Bone marrow (tissue), 2 donors: ENCODE measurements at places on chromosomes 4 and X.
A peak's percentile ranks its signal among the peaks of the same experiment; 100 is the strongest.

- DNase-seq, result no peak
Measured at GRCh38 chrX:9465380-9466123, 694 bp downstream of the TBL1X start.

DNA sequence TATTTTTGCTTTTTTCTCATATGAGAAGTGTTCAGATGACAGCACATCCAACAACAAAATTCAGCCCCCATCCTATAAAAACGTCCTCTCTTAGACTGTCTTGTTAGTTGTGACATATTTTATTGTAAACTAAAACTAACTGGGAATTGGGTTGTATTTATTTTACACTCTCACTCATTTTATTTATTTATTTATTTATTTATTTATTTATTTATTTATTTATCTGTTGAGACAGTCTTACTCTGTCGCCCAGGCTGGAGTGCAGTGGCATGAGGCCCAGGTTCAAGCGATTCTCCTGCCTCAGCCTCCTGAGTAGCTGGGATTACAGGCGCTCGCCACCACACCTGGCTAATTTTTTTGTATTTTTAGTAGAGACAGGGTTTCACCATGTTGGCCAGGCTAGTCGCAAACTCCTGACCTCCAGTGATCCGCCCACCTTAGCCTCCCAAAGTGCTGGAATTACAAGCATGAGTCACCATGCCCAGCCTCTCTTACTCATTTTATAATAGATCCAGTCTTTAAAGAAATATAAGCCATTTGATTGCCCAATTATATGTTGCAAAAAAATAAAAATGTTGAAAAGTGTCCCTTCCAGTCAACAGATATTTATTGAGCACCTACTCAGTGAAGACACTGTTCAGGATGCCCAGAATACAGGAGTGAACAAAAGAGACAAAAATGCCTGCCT lies 44.6 kb downstream of the PALLD start:
- no peak for DNase-seq

DNA sequence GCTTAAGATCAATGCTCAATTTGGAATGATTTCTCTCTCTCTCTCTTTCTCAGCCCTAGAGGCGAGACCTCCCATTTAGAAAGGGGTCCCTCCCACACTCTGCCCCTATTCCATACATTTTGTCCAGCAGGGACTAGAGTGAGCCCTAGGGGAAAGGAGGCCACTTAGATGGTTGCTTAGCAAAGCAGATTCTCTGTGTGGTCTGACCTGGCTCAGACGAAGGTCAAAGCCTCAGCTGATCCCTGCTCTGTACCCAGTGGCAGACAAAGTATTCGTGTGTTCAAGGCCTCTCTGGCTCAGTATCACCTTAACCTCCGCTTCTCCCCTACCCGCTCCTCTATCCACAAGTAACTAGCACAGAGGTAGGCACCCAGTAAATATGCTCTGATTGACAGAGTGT lies 78.4 kb downstream of the HPRT1 start:
- no peak for DNase-seq

GRCh38 chrX:106220177-106220576 lies 52.1 kb downstream of the PWWP3B start:
- no peak for DNase-seq

- DNase-seq, result no peak
Measured at GRCh38 chr4:39304651-39305050, 61.5 kb downstream of the RFC1 start.

DNA sequence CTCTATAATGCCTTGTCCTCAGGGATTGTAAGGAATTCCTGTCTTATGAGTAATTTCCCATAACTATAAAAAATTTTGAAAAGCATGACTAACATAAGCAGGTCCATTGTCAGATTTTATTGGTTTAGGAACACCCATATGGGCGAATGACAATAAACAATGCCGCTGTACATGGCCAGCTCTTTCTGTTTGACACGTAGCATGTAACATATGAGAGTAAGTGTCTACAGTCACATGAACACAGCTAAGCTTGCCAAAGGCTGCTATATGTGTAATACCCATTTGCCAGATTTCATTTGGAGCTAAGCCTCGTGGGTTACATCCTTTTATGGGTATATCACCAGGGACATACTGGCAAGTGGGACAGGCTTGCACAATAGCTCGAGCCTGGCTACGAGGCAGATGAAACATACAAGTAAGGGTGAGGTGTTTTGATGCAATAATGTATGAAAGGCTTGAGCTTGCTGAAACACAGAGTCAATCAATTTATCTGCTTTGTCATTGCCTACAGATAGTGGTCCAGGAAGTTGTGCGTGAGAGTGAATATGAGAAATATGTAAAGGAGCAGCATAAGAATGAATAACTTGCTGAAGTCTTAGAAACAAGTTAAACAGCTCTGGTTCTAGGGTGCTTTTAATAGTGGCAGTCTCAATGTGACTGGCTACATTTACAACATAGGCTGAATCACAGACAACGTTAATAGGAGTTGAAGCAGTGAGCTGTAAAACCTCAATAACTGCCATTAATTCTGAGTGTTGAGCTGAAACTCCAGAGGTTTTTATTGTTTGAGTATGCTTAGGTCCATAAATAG lies 67.4 kb upstream of the UGT2B10 start:
- DNase-seq, result no peak

GRCh38 chrX:44568196-44568595 lies 25.5 kb upstream of the FUNDC1 start:
- DNase-seq, result no peak

DNA sequence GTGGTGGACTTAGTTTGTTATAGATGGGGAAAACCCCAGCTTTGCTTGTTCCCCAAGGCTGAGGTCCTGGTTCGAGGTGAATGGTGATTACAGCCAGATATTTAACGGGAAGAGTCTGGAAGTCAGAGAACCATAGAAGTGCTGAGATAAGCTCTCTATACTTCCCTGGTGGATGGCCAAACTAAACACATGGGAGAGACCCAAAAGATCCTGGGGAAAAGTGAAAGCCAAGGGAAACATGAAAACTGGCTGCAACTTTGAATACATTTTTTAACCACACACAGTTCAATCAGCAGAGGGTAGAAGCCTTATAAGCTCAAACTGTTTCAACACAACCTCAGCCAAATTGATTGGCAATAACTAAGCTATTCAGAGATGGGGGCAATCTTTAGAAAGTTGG lies 29.3 kb upstream of the SRPX start:
- DNase-seq, result no peak

GRCh38 chr4:176794151-176794550 lies 1.4 kb upstream of the VEGFC start:
- DNase-seq, result no peak

DNA sequence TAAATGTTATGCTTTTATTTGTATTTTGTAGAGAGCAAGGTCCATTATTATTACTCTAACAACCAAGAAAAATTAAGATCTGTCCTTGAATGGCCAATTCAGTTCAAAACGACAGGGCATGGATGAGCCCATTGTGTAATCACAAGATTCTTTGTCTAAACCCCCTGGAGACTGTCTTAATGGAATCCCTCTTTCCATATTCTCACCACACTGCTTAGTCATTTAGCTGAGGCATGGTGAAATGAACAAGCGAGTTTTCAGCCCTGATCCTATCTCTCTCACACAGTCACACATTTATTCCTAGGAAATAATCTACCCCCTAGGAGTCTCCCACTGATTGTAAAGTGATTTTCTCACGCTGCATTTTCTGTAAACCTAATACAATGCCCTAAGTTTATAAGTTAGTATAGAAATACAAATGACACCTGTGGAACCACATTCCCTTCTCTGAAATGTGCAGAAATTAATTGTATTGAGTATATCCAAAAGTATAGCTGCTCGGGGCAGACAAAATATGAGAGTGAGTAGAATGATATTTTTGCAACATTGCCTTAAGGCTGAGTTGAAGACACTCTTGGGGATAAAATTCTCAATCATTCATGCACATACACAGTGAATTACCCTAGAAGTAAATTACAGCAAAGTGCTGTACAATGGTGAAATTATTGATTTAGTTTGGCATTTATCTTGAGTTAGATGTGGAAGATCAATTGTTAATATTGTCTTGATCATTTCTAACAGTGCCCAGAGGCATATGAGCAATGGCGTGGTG lies 119.7 kb upstream of the PCDH7 start:
- no peak for DNase-seq

DNA sequence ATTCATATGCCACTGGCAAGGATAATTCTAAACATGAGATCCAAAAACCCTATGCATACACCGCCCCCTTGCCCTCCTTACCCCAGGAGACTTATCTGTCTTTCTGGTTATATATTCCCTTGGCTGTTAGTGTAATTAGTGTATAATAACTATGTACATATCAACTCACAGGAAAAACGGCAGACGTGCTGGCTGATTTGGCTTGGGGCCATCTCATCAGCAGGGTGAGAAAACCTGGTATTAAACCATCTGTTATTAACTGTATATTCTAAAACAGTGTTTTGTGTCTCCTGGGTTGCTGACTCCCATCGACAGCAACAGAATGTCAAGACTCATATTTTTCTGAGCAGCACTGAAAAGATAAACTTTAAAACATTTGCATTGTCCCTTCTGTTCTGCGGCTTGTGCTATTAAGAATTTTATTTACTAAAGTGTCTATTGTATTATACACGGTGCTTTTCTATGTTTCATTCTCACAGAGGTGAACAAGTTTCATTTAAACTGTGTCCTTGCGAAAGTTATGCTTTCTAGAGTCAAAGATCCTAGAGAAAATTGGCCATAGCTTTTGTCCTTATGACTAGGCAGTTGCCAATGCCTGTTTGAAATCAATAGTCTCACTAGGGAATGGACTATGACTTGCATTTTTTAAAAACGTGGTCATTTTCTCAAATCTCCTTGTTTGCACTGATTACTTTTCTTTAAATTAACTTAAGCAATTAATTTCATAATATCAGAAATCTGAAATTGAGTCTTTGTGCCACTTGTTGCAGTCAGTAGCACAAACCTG lies 211.5 kb upstream of the MID1 start:
- no peak for DNase-seq

DNA sequence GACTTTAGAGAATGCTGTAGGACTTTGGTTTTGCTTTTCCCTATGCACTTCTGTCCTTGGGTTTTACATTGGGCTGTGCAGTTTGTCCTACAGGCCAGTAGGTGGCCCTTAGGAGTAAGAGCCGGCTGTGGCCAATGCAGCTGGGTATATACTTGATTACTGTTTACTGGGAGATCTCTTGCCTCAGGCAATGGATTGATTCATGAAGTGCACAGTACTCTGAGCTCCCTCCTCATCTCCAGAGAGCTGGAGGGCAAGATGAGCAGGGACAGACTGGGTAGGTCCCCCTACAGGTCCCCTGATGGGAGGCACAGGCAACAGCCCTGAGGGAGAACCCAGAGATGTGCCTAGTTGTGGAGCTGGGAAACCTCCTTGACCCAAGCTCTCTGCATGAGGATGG lies 103.8 kb upstream of the QRFPR start:
- no peak for DNase-seq

GRCh38 chrX:111007238-111007637 lies 88.8 kb upstream of the PAK3 start:
- DNase-seq, result no peak

DNA sequence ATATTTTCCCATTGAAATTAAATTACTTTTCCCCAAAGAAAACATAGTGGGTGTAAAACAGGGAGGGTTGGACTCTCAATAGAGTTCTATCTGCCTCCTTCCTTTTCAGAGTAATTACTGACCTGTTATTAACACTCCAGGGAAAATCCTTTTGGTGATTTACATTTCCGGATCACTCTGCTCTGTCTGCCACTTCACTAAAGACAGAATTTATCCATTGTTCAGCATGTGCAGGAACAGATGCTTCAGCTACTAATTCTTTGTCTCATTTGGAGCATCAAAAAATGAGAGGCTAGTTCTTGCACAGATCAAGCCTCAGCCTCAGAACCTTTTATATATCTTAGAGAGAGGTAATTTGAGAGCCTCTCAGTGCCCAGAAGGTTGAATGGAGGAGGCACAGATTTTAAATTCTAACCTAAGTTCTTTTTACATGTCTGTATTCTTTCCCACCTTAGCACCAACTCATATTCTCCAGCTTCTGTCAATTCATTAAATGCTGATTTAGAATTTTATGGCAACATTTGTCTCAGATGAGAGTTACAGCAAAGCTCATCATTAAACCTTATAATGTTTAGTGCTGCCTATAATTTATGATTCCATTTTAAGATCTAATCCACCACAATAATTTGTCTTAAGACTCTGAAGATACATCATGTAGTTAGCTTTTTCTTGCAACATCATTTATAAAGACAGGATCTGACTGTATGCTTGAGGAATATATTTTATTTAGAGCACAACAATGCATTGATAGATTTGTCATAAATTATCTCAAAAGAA lies 1494.4 kb downstream of the STIM2 start:
- no peak for DNase-seq

DNA sequence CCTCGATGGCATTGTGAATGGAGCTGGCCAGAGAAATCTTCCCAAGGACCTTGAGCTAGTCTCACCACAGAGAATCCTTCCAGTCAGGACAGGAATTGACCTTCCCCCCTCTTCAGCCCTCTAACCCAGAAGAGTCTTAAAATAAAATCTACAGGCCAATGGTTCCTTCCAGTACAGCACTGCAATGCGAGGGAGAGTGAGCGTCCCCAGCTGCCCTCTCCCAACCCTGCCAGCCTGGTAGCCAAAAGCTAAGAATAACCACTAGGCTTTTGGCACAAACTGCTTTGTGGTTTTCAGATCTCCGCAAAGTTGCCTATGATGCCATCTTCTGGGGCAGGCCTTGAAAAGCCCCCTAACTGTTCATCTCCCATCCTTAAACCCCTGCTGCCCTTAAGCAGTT lies 175.1 kb downstream of the AR start:
- DNase-seq, result no peak

DNA sequence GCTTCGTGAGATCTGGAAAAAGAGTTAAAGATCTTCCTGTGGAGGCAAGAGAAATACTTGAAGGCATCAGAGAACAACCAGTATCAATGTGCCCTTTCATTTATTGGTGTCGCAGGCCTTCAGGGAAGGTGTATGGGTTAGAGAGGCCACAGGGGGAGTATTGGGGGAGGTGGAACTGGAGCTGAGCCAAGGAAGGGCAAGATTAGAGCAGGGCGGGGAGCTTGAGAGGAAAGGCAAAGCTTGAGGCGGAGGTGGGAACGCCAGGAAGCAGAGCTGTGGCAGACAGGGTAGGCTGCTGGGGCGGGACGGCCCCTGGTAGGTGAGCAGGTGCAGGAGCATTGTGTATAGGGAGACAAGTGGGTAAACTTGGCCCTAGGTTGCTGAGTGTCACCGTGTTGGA lies 329.9 kb downstream of the ARHGAP10 start:
- DNase-seq, result no peak

DNA sequence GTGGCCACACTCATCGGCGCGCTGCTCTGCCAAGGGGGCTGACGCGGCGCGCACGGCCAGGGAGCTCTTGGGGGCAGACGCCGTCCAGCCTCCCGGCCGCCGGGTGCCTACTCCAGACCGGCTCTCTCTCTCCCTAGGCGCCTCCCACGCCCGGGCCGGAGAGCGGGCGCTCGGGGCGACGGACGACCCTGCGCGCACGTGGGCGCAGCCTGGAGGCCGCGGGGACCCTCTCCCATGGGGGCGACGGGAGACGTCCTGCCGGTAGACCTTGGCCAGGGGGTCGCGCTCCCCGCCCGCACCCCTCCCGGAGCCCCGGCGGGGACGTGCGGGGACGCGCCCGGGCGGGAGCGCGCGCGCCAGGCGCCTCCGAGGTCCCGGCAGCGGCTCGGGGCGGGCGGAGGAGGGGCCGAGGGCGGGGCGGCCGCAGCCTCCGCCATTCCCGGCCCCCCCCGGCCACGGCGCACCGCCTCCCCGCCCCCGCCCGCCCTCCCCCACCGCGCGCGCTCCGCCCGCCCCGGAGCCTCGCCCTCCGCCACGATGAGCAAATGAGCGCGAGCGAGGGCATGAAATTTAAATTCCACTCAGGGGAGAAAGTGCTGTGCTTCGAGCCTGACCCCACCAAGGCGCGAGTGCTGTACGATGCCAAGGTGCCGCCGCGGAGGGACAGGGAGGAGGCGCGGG lies at the start of gene MSL3:
Gene MSL3 (plus strand): TSS at position 519 of the 681 bp plus-strand sequence. CDS start 27 bp downstream, at position 546.
- peak; percentile 30 for DNase-seq
